ENCODE measurements at places on chromosomes 1 and 21.

DNA sequence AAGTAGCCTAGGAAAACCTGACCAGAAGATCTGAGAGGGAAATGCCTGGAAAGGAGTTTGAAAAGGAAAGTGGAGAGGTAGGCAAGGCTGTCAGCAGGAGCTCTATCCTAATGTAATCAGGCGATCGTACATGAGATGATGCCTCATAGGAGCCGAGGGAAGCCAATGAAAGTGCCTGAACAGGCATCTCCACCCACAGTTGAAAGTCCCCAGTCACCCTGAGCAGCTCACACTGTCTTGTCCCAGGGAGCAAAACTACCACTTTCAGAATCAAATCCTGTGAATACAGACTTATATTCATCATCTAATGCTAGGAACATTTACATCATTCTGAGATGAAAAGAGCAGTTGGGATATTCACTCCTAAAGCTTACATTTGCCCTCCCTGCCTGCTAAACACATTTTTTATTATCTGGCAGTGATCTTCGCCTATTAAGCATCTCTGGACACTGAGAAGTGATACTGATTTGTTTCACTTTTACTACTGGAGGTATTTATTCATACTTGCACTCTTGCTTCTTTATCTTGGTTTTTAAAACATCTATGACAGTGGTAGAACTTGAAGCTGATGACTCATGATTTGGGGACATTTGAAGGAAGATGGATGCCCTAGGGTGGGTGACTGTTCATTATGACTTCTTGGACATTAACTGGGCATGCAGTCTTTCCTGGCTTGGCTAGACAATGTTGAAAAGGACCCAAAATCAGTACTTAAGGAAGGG is 221.6 kb downstream of the SEC16B start:
- no peak for DNase-seq

GRCh38 chr1:47766832-47767740 is 230.1 kb downstream of the TRABD2B start:
- DNase-seq: no peak

DNA sequence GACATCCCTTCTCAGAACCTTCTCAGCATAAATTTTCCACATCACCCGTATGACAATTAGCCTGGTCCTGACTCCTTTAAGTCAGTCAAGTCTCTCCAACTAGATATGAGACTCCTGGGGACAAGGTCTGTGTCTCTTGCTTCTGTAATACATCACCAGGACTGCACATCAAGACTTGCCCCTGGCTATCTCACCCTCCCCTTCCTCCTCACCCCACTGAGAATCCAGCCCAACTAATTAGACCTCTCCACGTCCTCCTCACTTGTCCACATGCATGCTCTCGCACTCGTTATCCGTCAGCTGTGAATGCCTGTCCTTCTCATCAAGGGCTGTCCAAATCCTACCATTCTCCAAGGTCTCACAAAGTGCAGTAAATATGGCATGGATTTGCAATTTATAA is 542.8 kb downstream of the PTPRU start:
- no peak for DNase-seq

GRCh38 chr1:12756273-12756672 is 10.3 kb downstream of the CFAP107 start:
- no peak for DNase-seq

DNA sequence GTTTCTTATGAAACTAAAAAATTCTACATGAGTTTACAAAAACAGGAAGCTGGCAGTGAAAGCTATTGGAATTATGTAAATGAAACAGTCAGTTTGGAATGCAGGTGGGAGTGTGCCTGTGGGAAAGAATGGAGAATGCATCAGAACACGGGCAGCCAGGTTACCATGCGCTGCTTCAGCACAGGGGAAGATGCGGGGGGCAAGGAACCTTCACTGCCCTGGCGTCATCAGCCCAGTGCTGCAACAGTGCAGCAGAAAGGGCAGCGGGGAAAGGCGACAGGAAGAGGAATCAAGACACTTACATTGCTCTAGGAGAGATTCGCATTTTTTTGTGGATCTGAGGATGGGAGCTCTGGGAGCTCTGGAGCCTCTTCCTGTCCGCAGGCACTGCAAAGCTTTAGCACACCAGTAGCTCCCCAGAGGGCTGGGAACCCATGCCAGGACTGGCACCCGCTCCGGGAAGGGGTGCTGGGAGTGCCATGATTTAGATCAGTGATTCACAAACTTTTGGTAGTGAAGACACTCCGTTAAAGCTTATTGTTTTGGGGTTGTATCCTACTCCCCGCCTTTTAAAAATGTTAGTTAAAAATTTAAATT is 64.1 kb upstream of the WDR26 start:
- no peak for DNase-seq

DNA sequence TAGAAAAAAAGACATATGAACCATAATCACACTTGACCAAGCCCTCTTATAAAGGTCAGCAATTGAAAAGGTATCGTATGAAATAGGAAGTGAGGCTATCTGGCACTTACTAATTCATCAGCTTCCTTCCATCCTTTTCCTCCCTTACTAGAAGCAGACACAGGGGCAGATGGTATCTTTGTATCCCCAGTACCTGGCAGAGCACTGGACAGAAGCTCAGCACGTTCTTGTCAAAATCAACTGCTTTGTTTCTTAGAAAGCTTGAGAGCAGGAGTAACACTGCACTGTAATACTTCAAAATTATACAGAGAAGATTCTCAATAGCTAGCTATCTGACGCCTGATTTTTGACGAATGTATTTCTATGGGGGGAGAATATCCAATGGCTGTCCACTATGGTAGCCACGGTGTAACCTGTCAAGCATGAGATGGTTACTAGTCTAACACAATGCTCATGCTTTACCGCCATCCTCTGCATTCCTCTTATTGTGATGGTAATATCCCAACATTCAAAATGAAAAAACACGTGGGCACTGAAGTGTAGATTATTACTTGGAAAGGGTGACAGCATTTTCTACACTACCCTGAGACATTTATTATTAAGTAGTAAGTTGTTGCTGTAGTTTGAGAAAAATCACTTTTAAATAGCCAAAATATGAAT is 175.6 kb downstream of the SIPA1L2 start:
- DNase-seq: no peak

GRCh38 chr1:206935491-206936067 is 10.7 kb downstream of the PIGR start:
- DNase-seq: peak; percentile 47

- DNase-seq: no peak
Observed at GRCh38 chr21:37530901-37531351, 164.4 kb downstream of the DYRK1A start.

- DNase-seq: no peak
Observed at GRCh38 chr1:89810302-89810701, 10.5 kb upstream of the LRRC8D start.

GRCh38 chr21:44748621-44749020 is 37.2 kb upstream of the TSPEAR start:
- no peak for DNase-seq

GRCh38 chr1:117473063-117473462 is 105.8 kb downstream of the MAN1A2 start:
- DNase-seq: no peak

GRCh38 chr1:105172788-105173187 is 1423.1 kb downstream of the AMY1C start:
- no peak for DNase-seq

DNA sequence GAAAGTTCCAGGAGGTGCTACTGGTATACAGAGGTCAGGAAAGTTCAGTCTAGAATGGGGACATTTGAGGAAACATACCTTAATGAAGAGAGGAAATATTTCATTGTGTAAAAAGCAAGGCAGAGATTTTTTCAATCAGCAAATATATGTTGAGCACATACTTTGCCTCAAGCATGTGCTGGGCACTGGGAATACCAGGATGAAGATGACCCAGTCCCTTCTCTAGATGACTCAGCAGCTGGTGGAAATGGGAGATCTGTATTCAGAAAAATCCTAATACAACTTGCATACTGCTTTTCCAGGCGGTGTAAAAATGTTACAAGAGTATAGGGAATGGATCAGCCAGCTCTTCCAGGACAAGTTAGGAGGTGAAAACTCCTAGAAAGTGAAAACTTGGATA is 229.3 kb downstream of the FGGY start:
- no peak for DNase-seq

DNA sequence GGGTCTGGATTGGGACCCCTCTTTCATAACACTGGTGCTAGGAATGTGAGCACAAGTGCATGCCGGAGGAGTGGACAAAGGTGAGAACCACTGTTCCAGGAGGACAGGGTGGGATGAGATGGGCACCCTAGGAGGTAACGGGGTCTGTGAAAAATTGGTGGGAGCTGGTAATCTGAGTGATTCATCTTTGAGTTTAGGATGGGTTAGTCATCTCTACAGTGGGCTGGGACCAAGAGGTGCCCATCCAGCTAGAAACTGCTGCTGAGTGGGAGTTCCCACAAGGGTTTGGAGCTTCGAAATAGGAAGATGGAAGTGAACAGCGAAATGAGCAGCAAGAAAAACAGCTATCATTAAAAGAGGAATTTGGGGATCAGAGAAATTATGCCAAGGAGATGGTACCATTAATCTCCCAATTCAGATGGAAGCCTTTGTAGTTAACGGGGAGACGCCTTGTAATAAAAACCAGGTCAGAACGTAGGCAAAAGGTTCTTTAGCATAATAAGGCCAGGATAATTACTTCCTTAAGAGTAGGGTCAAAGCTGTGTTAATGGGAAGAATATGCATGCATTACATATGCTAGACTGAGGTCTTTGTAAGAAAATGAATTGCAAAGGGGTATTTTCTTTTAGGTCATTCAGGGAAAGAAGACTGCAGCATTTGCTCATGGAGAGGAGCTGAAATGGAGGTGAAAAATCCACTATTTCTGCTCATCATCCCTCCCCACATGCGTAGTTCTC is 55.5 kb downstream of the OLFML3 start:
- no peak for DNase-seq

DNA sequence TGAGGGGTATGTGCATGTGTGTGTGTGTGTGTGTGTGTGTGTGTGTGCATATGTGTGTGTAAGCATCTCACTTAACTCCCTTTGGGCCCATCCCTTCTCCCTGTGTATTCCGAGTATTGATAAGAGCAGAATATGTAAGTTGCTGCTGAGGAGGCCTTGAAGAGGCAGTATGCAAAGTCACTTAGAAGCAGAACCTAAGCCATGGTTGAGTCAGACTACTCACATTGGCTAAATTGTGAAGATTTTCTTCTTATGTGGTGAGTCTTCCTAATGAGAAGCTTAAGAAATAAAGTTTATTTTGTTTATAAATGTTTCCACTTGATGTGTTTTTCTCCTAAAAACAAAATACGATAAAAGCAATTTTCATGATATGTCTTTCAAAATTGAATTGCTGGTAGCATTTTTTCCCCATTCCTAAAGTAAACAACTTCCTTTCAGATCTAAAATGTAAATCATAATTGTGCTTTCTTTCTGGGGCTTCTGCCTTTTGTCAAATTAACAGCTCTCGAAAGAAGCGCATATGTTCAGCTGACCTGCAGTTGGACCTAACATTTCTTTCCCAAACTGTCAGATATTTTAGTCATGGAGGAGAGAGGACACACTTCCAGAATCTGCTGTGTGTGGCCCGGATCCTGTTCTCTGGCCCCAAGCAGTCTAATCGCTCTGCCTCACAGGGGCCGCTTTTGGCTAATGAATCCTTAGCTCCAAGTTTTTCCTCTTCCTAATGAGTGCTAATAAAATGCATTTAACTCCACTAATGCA is 284.0 kb downstream of the DUSP10 start:
- no peak for DNase-seq

DNA sequence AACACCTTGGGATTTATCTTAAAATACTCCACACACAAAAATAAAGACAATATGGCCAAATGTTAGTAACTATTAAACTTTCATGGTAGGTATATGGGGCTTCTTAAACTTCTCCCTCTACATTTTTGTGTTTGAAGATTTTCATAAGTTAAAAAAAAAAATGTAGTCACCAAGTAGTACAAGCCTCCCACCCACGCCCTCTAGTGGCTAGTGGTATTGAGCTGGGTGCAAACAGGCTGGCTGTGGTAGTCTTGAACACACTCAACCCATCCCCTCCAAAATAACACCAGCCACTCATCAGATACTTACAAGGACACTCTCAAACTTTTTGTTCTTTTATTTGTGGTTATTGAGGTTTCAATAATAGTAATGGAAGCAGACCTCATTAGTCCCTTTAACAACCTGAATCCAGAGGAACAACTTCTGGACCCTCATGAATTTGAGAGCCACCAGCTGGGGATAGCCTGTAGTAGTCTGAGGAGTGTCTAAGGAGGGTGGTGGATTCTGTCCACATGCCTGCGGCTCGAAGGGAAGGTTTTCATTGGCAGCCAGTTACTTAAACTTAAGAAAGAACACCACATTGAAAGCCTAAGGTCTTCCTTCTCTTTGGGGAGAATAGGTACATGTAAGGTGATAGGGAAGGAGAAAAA is 15.6 kb downstream of the RD3 start:
- peak; percentile 76 for DNase-seq

DNA sequence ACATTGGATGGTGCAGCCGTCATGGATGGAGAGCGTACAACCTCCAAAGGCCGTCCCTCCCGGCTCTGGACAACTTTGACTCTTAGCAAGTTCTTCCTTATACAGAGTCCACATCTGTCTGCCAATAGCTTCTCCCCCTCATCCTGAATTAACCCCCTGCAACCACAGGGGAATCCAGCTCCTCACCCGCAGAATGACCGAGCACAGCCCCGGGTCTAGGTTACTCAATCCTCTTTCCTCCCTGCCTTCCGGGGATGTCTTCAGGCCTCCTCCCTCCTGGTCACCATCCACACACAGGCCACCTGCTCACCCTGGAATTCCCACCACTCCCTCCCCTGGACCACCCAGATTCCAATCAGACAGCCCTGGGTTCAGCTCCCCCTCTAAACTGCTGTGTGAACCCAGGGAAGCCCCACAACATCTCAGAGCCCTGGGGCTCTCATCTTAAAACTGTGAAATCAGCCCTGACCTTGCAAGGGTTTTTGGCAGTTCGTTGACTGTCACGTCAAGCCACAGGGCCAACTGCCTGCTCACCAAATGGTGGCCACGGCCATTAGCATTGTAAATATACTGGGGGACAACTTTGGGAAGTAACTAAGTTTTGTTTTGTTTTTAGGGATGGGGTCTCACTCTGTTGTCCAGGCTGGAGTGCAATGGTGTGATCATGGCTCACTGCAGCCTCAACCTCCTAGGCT is 54.2 kb downstream of the HSPG2 start:
- DNase-seq: no peak

DNA sequence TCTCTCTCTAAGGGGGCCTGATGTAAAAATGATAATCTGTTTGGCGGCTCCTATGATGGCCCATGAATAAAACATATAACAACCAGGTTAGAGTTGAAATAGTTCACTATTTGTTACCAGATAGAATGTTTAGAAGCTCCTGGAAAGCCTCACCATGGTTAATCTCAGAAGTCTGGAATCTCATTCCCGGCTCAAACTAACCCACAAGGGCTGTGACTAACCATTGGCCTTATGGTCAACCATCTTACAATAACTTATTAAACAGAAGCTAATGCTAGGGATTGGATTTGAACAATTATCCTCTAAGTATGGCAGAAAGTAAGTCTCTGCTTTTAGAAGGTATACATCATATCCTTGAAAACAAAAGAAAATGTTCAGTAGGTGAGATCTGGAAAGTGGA is 134.1 kb upstream of the ADGRL2 start:
- DNase-seq: no peak

GRCh38 chr21:44414291-44415072 is 40.8 kb upstream of the LRRC3 start:
- DNase-seq: no peak

- no peak for DNase-seq
Observed at GRCh38 chr1:86231076-86231475, 74.5 kb upstream of the COL24A1 start.

- DNase-seq: no peak
Observed at GRCh38 chr1:166365081-166365480, 198.3 kb upstream of the FAM78B start.
